ENCODE measurements at places on chromosomes 2 and 18.
A peak's percentile ranks its signal among the peaks of the same experiment; 100 is the strongest.

GRCh38 chr2:218125095-218125494, 733 bp upstream of the CXCR2 start:
- DNase-seq: no peak

GRCh38 chr18:77207540-77207939, 42.1 kb upstream of the GALR1 start:
- DNase-seq: peak; percentile 1

GRCh38 chr2:833180-833579, 117.5 kb upstream of the SNTG2 start:
- DNase-seq: no peak

DNA sequence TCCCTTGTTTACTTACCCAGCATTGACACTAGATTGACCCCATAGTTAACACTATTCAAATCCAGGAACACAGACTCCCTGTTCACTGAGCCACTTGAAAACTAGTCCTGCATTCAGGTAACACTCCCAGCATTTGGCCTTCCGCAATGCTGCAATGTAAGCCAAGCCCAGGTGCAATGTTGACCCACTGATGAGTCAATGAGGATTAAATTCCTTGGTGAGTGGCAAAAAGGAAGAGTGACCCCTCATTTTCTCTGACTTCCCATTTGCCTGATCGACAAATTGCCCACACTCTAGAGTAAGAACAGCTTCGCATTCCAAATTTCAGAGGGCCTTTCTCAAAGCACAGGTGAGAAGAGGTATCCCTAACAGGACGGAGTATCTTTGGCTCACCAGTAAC, 251.9 kb downstream of the FBXO15 start:
- no peak for DNase-seq

GRCh38 chr2:105822186-105822585, 77.5 kb downstream of the NCK2 start:
- no peak for DNase-seq

- no peak for DNase-seq
Observed at GRCh38 chr18:3872641-3873040, 422.7 kb downstream of the TGIF1 start.

GRCh38 chr2:115624332-115624731, 1181.9 kb downstream of the DPP10 start:
- no peak for DNase-seq

GRCh38 chr2:52936029-52936428, 831.6 kb upstream of the CHAC2 start:
- no peak for DNase-seq

DNA sequence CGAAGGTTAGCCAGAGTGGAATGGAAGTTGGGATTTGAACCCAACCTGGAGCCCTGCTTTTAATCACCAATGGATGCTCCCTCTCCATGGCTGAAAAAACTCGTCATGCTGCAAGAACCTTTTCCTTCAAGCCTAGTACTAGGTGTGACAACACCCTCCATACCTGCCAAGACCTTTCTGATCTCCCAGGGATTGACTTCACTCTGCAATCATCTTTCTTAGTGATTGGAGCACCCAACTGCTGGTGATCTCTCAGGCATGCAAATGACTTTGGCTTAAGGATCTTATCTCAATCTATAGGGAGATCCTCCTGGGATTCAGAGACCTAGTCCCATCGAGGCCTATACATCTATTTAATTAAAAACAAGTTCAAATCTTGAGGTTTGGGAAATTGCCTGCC, 23.5 kb upstream of the ITGB6 start:
- DNase-seq: no peak

DNA sequence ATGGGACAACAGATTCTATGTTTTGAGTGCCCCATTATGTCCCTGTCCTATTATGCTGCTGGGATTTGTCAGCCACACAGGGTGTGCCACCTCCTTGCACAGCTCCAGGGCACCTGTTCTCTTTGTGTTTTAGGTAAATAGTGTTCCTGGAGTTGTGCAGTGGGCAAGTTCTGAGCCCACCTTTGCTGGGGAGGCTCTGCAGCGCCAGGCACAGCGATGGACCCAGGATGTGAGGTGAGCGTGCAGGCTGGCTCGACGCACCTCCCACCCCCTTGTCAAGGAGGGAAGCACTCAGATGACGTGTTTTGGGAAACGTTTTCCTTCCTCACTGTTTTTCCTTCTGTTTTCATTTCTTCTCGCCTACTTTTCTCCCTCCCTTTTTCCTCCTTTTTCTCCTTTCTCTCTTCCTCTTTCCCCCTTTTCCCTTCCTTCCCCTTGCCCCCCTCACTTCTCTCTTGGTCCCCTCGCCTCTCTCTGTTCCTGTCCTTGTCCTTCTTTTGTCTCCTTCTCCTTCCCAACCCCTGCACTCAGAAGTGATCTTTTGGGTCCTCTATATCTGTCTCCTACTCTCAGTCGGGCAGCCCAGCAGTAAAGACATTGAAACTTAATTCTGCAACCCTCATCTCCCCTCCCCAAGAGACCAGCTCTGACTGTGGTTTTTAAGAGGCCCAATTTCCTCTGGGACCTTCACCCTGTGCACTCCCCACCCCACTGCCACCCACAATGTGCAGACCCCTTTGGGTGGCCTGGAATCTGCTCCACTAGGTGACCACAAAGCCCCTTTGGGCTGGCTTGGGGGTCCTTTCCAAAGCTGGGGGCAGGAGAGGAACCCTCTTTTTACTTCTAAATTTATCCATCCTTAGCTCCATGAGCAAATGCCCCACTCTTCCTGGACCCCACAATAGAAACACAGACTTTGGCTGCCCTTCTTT, 104.0 kb downstream of the MCFD2 start:
- no peak for DNase-seq

DNA sequence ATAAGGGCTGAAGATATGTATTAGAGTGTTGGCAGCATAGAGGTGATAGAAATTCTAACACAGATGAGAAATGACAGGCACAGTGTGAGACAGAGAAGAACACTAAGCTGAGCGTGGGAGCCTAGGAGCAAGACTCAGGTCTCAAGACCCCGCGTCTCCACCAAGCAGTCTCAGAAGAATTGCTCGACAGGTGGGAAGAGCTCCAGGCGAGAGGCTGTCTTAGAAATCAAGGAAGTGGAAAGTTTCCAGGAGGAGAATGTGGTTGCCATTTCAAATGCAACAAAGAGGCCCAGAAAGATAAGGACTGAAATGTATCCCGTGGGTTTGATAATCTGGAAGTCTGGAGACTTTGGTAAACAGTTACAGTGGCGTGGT, 31.5 kb upstream of the CAB39 start:
- no peak for DNase-seq

GRCh38 chr2:104465981-104466380, 387.9 kb upstream of the POU3F3 start:
- no peak for DNase-seq

DNA sequence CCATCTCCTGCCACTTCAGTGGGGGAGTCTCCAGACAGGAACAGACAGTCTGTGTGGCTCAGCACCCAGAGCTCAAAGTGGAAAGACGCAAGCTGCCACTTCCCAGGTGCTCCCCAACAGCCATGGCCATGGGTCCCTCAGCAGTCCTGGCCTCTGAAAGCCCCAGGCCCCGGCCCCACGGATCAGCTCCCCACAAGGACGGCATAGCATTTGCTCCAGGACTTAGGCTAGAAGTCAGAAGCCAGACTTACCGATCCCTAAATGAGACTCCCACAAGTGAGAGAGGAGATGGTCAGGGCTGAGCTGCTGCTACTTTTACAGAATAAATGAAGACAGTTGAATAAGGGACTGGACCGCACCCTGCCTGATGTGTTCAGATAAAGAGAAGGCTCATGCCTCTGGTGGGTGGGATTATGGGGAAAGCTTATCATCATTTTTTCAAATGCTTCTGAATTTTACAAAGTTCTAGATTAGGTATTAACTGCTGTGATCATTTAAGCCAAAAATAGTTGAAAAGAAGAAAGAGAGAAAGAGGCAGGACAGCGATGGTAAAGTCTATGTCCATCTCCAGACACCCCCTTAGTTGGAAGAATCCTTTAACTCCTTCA, 50.5 kb downstream of the ADD2 start:
- DNase-seq: no peak

Measured in NCI-H1436 (cell line).